ENCODE measurements at places on chromosomes 6 and 20.
A peak's percentile ranks its signal among the peaks of the same experiment; 100 is the strongest.

DNA sequence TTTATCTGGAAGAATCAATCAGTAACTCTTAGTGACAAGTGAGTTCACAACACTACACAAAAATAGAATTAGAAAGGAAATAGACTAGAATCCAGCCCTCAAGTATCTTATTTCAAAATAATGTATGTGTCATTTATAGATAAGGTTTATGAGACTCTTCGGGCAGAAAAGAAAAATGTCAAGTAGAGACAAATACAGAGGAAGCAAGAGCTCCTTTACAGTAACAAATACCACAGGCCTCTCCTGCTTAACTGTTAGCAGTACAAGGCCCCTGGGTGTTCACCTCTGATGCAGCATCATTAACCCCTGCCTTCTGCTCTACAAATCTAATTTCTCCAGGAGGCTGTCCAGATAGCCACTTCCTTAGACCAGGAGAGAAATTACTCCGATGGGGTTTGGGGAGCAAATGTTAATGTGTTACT lies 76.7 kb downstream of the UBE3D start:
- no peak for DNase-seq

DNA sequence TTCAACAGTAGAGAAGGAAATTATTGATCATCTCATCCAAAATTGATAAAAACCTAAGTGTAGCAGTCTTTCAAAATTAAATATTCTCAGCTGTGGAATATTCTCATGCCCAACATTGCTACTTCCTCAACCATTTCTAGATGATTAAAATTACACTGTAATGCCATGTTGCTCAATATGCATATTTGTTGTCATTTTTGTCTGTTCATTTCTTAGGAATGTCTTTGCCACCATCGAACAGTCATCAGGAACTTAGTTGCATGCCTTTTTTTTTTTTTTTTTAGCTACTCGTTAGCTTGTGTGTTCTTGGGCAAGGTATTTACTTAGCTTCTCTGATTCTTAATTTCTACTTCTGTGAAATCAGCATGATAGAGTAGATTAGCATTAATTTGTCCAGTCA lies 188.6 kb downstream of the DTNBP1 start:
- peak; percentile 85 for DNase-seq

GRCh38 chr20:53639647-53640440 lies 46.2 kb upstream of the ZNF217 start:
- no peak for DNase-seq

DNA sequence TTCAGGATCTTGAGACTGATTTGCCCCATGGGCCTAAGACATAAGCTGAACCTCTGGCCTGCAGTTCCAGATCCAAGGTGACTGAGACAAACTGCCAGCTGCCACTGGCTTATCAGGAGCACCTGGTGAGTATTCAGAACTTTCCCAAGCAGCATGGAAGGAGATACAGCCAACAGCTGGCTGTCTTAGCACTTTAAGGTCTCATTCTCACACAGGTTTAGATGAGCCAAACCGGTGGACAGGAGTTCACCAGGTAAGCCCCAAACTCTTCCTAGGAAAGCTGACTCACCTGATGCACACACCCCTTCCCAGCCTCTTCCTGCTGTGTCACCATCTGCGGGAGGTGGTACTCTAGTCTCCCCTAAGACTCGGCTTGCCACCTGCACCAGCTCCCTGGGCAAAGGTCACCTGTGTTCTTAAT lies at the start of gene BANF2:
BANF2 (plus strand) TSS at position 36 of the 421 bp plus-strand sequence. CDS start 25,060 bp downstream, outside the sequence.
- DNase-seq: peak; percentile 48

DNA sequence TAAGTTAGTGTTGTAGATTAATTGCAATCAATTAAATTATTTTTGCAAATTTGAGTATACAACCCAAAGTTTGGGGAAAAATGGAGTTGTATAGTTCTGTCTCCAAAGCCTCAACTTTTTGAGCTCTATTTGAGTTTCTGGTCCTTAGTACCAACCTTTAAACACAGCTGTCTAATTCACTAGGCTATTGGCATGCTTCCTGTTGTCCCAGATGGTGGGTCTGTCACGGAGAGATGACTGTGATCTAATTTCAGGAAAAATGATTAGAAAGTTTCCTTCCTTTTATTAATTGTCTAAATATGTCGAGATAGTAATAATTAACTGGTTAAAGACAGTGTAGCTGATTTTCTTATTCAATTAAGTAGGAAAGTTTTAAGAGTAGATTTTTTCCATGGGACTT lies 109.6 kb downstream of the SCAF8 start:
- no peak for DNase-seq

DNA sequence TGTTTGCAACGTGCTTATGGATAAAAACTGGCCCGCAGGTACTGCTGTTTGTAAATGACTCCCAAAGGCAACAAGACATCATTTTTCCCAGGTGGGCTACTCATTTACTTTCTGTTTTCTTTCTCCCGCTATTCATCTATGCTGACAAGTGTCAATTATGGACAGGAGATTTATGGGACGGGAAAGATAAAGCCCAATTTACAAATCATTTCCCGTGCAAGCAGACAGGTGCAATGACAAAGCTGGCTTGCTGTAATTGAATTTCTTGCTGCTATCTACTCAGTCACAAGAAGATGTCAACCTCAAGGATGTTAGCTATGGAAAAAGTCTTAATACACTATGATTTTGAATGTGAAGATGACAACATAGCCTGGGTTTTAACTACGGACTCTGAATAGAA lies 125.5 kb downstream of the EPHA7 start:
- DNase-seq: no peak

GRCh38 chr6:56729719-56730118 lies 87.0 kb upstream of the DST start:
- peak; percentile 52 for DNase-seq

- DNase-seq: peak; percentile 63
Measured at GRCh38 chr6:123956492-123957139, 153.0 kb downstream of the NKAIN2 start.

- DNase-seq: no peak
Measured at GRCh38 chr6:88166493-88167351, 575 bp upstream of the CNR1 start.

GRCh38 chr20:50188879-50189680 lies 1.6 kb upstream of the CEBPB start:
- no peak for DNase-seq

- DNase-seq: peak; percentile 55
Measured at GRCh38 chr20:48186447-48186846, 401.2 kb upstream of the SULF2 start.

DNA sequence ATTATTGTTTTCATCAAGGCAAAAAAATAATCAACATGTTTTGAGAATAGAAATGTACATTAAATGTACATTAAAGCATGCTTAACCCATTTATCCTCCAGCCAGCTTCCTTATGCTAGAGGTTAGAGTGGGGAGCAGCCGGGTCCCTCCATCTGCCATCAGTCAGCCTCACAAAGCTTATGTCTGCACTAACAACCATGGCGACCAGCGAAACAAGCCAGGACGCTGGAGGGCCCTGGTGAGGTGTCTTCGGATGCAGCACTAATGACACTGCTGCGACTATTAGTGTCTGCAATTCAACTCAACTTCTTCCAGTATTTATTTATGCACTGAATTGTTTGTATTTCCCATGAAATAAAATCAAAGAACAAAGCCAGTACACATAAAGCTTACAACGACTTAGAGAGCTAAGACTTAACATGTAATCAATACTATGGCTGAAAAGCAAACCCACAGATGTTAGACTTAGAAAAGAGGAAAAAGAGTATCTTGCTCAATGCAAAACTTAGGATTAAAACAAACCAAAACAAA lies 6.8 kb downstream of the CLDN20 start:
- no peak for DNase-seq

- DNase-seq: peak; percentile 90
Measured at GRCh38 chr6:150004783-150005717, 20.3 kb downstream of the RAET1L start.

DNA sequence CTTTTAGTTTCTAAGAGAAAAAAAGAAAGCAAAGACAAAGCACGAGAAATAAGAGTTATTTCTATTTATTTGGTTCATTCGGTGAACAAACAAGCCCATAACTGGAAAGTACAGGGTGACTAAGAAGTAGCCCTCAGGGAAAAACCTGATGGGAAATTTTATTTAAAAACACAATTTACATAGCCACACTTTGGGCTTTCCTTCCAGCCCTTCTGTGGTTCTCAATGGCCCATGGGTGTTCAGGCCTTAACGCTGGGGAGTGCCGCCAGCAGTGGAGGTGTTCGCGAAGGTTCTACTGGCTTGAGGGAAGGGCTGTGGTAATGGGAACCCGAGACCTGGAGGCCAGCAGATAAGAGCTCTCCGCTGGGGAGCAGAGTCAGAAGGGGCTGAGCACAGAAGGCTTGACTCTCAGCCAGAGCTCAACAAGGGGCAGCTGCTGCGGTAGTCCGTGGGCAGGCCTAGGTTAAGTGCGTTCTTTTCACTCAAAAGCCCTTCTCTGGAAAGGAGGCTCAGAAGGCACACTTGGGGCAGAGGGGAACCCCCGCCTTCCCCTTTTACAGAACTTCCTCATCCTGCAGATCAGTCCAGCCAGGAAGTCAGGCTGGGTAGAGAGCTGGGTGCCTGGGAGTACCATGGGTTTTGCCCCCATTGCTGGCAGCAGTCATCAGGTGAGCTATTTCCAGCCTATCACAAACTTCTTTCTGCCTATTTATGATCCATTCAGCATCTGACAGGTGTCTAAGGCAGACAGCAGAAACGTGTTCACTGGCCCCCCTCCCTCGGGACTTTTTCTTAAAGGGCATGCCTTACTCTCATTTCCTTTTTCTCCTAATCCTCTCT lies 8.8 kb upstream of the CD83 start:
- DNase-seq: peak; percentile 6

- no peak for DNase-seq
Measured at GRCh38 chr6:96184798-96185197, 169.0 kb downstream of the FUT9 start.

GRCh38 chr6:14871221-14871620 lies 374.6 kb upstream of the JARID2 start:
- peak; percentile 59 for DNase-seq

DNA sequence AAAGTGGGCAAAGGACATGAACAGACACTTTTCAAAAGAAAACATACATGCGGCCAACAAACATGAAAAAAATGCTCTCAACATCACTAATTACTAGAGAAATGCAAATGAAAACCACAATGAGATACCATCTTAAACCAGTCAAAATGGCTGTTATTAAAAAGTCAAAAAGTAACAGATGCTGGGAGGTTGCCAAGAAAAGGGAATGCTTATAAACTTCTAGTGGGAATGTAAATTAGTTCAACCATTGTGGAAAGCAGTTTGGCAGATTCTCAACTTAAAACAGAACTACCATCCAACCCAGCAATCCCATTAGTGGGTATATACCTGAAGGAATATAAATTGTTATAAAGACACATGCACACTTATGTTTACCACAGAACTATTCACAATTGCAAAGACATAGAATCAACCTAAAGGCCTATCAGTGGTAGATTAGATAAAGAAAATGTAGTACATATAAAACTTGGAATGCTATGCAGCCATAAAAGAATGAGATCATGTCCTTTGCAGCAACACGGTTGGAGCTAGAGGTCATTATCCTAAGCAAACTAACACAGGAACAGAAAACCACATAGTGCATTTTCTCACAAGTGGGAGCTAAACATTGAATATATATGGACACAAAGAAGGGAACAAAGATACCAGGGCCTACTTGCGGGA lies 16.3 kb downstream of the CENPQ start:
- no peak for DNase-seq

GRCh38 chr20:25723975-25724374 lies 27.3 kb upstream of the ZNF337 start:
- no peak for DNase-seq

DNA sequence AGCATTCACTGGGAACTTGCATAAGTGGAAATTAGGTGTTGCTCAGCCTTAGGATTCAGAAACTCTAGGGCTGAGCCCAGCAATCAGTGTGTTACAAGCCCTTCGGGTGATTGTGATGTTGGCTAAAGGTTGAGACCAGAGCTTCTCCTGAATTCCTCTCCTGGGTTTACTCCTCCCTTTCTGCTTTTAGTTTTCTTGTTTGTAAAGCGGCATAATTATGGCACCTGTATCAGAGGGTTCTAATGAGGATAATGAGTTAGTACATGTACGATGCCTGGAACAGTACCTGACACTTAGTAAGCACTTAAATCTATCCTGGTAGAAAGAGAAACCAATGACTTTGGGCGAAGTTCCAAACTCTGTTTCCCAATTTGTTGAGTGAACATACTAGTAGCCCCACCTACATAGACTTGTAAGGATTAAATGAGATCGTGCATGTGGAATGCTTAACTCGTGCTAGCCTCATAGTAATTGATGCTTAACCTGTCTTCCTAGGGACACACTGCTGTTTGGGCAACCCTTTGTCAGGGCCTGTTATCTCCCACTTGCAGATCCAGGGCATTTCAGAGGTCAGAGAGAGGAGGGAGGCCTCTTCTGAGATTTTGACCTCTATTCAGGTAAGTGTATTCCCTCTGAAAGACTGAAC lies 932 bp upstream of the EZR start:
- peak; percentile 89 for DNase-seq

DNA sequence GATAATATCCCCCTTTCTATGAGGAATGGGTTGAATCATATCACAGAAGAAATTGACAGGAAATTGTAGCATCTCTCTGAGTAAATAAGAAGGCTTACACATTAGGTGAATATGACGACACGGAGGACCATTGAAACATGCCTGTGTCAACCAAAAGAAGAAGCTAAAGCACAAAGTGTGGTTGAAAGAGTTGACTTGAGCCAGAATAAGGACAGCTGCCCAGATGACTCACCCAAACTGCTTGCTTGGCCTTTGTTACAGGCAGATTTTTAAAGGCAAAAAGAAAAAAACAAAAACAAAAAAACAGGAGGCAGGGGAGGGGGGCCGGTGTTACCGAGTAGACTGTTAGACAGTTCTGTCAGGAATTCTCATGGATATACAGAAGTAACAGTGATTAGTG lies 129.8 kb upstream of the EDN1 start:
- no peak for DNase-seq

DNA sequence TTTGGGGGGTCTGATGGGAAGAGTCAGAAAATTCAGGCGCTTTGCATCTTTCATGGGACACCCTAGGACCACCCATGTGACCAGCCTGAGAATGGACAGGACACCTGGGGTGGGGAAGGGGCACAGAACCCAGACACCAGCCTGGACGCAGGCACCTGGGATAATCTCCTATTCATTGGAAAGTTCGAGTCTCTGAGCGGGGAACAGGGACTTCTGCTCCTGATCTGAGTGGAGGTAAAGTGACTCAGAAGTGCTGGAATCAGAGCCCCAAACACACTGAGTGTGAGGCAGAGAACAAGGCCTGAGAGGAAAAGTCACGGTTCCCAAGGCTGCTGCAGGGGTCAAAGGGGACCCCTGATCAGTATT lies 1.4 kb downstream of the HLA-B start:
- no peak for DNase-seq

GRCh38 chr6:72262254-72262653 lies 359.6 kb upstream of the KCNQ5 start:
- DNase-seq: no peak
